ENCODE measurements at places on chromosomes 6 and 20.
A peak's percentile ranks its signal among the peaks of the same experiment; 100 is the strongest.

GRCh38 chr6:24882835-24883555, 52.8 kb downstream of the RIPOR2 start:
- DNase-seq: no peak

DNA sequence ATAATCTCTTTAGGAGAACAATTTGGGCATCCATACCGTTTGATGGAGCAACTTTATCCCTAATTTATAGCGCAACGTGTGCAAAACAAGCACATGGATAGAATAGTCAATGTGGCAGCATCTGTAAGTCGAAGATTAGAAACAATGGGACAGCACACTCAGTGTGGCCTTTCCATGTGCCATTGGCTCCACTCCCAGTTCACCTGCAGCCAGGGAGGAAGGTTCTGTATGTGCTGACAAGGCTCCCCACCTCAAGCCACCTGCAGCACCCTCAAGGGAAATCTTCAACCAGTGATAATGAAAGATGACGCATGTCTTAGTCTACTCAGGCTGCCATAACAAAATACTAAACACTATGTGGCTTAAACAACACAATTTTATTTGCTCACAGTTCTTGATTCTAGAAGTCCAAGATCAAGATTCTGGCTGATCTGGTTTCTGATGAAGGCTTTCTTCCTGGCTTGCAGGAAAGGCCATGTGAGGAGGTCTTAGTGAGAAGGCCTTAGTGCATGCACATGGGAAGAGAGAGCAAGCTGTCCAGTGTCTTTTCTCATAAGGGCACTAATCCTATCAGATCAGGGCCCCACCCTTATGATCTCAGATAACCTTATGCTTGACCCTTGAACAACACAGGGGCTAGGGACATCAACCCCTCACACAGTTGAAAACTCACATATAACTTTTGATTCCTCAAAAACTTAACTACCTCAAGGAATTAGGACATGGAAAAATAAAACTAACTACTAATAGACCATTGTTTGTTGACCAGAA, 34.9 kb upstream of the SHLD1 start:
- DNase-seq: no peak

DNA sequence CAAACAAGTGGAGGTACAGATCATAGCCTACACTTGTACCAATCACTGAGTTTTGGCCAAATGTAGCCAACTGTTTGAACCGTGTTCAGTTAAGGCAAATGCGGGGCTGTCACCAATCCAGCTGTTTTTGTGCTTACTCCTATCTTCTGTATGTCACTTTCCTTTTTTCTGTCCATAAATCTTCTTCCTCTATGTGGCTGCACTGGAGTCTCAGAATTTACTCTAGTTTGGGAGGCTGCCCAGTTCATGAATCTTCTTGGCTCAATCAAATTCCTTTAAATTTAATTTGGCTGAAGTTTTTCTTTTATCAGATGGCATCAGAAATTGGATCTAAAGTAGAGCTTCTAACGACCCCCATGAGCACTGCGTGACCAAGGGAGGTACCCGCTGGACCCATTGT, 11.7 kb upstream of the STX7 start:
- DNase-seq: no peak

GRCh38 chr6:31874084-31874670, 4.6 kb downstream of the SLC44A4 start:
- DNase-seq: no peak

DNA sequence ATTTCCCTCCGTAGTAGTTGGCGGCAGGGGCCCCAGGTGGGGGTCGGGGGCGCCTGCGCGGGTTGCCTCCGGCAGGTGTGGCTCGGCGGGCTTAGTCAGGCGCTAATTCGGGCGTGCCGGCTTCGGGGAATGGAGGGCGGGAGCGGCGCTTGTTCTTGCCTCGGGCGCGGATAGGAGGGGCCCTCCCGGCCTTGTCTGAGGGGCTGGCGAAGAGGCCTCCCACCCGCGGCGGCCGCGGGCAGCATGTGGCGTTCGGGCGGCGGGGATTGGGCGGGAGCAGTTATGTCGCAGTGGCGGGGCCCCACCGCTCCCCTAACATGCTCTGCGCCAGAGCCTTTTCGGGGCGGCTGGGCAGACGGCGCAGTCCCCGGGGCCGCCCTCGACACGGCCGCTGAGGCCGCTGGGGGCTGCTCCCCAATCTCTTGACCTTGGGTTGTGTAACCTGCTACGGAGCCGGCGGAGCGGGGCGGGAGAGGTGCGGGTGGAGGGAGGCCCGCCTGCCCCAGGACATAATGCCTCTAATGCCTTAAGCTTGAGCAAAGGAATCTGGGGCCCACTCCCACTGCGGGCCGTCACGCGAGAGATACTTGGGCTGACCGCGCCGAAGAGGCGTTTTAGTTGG, 1.1 kb downstream of the AMD1 start:
- DNase-seq: peak; percentile 68

DNA sequence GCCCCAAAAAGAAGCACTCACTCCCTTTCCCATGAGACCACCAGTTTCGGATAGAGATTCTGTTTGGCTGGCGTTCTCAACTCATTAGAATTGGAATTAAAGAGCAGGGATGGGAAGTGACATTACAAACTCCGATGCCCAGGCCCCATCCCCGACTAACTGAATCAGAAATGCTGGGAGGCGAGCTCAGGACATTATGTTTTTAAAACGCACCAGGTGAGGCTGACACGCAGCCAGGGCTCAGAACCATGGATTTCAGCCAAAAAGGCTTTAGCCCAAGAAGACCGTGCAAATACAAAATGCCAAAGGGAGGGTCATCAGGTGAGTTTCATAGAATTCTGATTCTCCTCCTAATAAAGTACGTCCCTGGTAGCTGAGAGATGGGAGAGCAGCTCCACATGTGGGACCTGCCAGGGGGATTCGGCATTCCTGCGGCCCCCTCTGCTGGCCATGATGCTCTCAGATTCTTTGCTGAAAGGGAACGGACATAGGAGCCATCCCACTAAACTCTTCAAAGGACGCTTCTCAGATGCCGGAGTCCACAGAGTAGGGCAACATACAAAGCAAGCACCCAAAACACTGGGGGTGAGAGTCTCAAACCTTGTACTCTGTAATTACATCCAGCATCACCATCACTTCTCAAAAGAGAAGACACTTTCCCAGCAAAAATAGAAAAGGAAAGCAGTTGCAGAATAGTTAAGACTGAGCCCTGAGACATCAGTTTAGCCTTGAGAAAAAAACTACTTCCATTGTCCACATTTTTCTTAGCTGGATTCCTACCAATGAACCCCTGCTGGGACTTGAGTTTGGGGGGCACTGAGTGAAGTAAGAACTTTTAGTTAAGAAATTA, 205.2 kb downstream of the BMP7 start:
- DNase-seq: no peak

DNA sequence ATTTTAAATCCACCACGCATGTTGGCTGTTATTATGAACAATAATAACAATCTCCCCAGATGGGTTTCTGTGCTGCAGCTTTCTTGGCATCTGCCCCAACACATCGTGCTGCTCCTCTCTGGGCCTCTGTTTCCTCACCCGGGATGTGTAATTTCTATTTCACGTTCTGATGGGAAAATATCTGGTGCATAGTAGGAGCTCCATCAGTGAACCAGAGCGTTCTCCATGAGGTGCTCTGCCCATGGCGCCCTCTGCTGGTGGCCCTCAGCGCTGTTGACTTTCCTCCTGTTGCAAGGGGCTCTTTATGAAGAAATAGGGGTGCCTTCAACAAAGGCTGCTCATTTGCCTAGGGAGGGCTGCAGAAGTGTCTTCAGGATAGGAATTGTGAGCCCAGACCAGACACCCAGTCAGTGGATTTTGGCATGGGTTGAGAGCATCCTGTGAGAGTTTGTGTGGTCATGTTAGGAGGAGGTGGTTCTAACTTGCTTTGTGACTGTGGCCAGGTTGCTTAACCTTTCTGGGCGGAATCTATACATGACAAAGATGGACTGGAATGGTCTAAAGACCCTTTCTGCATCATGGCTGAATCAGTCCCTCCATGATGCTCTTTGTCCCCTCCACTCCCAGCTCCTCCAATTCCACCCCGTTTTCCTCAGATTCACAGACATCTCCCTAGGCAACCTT, 8.1 kb downstream of the SCRT2 start:
- DNase-seq: peak; percentile 23

DNA sequence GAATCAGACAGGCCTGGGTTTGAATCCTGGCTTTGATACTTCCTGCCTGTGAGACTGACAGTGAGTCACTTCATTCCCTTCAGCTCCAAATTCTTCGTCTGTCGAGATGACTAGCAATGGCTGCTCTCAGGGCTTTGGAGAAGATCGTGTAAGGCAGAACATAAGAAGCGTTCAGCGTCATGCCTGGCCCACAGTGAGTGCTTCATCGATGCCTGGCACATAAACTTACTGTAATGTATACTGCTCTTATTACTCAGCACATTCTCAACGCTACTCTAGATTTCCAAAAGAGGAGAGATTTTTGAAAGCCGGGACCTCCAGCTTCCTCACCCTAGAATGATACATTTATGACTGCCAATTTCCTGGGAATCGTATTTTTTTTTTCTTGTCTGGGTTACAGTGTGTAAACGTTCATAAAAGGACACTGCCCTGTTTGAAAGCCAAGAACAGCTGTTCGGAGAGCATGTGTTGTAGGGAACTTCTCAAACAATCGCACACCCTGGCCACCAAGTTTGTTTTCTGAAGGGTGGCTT, 16.2 kb upstream of the BCAS1 start:
- no peak for DNase-seq

GRCh38 chr6:3406891-3407809, 49.7 kb downstream of the SLC22A23 start:
- no peak for DNase-seq

GRCh38 chr6:168537540-168537884, 96.5 kb downstream of the SMOC2 start:
- DNase-seq: no peak

DNA sequence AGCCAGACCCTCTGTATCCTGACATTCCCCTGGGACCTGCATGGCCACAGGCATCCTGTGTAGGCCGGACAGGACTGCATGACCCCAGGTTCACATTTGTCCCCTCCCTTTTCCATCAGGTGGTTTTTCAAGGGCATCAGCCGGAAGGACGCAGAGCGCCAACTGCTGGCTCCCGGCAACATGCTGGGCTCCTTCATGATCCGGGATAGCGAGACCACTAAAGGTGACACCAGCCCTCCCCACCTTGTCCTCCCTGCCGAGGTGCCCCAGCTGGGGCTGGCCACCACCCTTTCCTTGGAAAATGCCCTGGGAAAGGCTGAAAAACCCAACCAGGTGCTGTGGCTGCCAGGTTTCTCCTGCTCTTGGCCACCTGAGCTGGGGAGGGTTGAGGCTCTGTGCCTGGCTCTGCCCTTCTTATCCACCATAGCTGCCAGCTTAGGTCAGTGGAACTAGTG, 27.6 kb downstream of the HCK start:
- no peak for DNase-seq

DNA sequence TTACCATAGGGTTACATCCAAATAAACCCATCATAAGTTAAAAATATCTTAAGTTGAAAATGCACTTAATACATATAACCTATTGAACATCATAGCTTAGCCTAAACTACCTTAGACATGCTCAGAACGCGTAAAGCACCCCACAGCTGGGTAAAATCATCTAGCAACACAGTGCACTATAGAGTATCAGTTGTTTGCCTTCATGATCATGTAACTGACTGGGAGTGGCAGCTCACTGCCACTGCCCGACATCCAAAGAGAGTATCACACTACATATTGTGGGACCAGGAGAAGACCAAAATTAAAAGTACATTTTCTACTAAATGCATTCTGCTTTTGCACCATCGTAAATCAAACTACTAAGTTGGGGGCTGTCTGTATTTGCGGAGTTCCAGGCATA, 31.7 kb downstream of the THEMIS start:
- DNase-seq: no peak

DNA sequence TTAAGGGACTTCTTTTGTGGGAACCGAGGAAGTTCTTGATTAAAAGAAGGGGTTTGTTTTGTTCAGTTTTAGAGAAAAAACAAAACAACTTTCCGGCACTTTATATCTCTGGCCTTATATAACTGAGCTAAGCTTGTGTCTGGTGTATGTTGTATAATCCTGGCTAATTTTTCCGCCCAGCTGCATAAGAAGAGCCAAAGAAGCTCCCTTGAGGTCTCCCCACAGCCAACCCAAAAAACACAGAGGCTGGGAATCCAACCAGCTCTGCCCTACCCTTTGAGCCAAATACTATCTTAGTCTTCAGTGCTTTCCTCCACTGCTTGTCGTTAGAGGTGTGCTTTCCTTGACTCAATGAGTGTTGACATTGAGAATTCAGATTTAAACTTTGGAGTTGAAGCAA, 45.5 kb upstream of the RNF146 start:
- no peak for DNase-seq

- no peak for DNase-seq
These were observed 32.8 kb upstream of the GMPR start for GRCh38 chr6:16205377-16206144.

GRCh38 chr6:142381845-142382378, 80.1 kb downstream of the ADGRG6 start:
- DNase-seq: no peak

- no peak for DNase-seq
These were observed 12.9 kb upstream of the MICB start for GRCh38 chr6:31485055-31485454.

GRCh38 chr6:72464791-72465691, 156.8 kb upstream of the KCNQ5 start:
- DNase-seq: no peak

- peak; percentile 5 for DNase-seq
These were observed 174.1 kb downstream of the BMP7 start for GRCh38 chr20:57092112-57092899.

DNA sequence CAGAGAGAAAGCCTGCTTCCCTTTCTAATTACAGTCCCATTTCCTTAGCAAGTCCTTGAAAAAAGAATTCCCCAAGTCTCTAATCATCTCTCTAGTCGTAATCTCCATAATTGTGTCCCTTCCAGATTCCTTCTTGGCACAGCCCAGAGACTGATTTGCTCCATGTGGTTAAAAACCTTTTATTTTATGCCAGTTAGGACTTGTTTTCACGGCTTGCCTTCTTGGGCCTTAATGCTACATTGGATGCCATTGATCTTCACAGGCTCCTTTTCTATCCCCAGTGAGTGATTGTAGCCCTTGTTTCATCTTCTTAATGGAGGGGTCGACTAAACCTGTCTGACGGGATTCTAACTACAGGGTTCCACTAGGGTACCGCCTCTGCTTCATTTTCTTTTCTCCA, 650.6 kb upstream of the ARID1B start:
- no peak for DNase-seq

GRCh38 chr20:41532935-41533334, 85.2 kb downstream of the CHD6 start:
- no peak for DNase-seq

- no peak for DNase-seq
These were observed 31.3 kb upstream of the KCNG1 start for GRCh38 chr20:51054233-51054632.

- DNase-seq: no peak
These were observed 62.5 kb downstream of the PYGB start for GRCh38 chr20:25310268-25310920.

DNA sequence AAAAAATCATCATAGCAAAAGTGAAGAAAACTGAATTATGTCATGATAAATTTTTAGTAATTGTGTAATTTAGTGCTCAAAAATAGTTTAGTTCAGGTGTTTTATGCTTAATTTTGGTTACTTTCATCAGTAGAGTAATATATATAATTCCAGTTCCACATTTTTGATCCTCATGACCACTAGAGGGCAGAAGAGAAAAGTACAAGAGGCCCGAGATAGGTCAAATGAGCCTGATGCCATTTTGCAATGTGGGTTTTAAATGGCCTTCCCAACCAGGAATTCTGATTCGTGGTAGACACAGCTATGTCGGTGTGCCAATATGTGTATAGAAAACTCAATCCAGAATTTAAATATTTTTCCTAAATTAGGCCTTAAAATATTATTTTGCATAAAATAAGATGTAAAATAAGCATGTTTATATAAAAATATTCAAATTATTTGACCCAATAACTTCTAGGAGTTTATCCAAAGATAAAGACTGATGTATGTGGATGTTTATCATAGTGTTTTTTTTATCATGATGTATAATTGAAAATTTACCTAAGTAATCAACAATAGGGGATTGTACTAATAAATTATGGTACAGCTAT, 159.7 kb upstream of the RPS6KA2 start:
- no peak for DNase-seq
